ENCODE measurements at places on chromosomes 13 and 19.
A peak's percentile ranks its signal among the peaks of the same experiment; 100 is the strongest.

- DNase-seq: no peak
Measured at GRCh38 chr13:113005076-113005865, 36.3 kb downstream of the MCF2L start.

DNA sequence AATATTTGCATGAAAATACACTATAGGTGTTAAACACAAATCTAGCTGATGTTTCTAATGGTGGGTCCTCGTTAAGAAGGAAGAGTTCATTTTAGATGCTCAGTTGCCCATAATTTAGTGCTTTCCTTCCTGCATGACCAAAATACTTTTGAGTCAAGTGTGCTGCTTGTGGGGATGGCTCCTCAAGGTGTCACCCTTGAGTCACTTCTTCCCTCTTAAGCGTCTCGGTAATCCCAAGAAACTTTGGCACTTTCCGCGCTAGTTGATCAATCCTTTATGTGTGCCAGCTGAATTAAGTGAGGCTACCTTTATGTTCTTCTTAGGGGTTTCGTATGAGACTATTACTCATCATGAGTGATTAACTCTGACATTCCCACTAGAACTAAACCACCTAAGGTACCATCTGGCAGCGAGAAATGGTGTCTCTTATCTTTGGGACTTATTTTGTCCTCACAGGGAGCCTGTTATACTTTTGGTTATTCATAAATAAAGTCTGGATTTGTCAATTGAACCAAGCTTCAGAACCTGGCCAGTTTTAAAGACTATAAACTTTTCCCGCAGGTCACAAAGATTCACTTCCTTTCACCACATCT, 106.8 kb downstream of the NHLRC3 start:
- peak; percentile 68 for DNase-seq

DNA sequence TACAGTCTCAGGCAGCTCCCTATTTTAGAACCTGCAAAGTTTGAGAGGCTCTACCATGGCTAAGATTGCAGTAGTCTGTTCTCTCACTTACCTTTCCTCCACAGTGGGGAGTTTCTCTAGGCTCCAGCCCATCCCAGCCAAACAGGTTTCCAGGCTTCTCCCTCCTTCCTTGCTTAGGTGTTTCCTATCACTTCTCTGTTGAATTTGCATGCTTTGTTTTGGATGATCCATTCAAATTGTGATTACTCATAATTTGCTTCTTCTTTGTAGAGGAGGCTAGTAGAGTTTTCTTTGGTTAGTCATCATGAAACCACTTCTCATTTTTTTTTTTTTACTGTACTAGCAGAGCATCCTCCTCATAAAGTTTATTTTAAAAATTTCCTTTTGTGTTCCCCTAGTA, 1242.2 kb upstream of the MIR17HG start:
- DNase-seq: peak; percentile 56

- DNase-seq: peak; percentile 27
Measured at GRCh38 chr13:37029617-37030016, 29.0 kb downstream of the EXOSC8 start.

DNA sequence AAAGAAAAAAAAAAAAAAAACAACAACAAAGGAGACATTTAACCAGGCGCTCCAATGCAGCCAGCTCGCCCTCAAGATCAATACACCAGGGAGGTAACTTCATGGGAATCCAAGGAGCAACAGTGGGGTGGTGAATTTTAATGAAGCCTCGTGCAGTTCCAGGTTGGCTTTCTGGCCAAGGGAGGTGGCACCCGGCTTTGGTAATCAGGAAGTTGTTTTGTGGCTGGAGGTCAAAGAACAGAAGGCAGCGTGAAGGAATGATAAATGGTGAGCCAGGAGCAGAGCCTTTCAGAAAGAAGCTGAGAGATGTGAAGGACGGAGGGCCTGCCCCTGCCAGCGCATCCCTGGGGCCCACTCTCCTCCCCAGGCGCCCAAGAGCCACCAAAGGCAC, 188.2 kb upstream of the TSC22D1 start:
- no peak for DNase-seq

DNA sequence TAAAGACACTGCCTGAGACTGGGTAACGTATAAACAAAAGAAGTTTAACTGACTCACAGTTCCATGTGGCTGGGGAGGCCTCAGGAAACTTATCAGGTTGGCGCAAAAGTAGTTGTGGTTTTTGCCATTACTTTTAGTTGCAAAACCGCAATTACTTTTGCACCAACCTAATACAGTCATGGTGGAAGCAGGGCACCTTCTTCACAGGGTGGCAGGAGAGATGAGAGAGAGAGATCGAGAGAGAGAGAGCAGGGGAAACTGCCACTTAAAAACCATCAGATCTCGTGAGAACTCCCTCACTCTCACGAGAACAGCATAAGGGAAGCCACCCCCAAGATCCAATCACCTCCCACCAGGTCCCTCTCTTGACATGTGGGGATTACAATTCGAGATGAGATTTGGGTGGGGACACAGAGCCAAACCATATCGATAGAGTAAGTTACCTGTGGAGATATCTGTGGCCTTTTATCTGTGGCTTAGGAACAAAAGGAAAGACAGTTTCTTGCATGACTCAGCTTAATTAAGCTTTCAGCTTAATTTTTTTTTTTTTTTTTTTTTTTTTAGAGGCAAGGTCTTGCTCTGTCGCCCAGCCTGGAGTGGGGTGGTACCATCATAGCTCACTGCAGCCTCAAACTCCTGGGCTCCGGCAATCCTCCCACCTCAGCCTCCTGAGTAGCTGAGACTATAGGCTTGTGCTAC, 7.6 kb upstream of the CABP5 start:
- DNase-seq: no peak

DNA sequence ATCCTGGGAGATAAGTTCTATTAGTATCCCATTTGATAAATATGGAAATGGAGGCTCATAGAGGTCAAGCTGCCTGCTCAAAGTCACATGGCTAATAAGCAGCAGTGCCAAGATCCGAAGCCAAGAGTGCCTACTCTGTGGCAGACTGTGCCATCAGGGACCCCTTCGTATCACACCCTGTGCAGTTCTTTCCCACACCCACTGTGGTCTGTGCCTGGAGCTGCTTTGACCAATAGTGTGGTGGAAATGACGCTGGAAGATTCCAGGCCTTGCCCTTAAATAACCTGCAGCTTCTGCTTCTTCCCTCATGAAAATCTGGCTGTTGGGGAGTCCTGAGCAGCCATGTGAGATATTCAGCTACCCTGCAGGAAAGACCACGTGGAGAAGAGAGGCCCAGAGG, 10.1 kb downstream of the OPA3 start:
- DNase-seq: no peak

DNA sequence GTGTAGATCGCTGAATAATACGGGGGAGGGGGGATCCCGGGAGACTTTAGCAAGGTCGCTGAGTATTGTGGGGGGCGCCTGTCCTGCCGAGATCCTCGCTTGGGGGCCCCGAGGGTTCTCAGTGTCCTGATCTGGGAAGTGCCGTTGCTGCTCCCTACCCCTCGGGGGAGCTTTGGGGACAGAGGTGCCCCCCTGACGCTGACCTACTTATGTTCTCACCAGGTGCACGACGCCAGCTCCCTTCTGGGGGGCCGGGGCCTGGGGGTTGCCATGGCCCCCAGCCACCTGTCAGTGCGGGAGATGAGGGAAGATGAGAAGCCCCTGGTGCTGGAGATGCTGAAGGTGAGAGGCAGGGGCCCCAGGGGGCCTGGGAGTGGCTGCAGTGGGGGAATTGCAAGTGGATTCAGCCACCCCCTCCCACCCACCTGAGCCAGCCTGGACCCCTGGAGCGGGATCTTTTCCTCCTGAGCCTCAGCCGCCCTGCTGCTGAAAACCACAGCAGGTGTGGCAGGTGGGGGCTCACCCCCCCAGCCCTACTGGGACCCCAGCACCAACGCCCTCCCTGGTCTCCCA, 537 bp downstream of the NAT14 start:
- no peak for DNase-seq

- DNase-seq: no peak
Measured at GRCh38 chr19:29411113-29411581, 114.6 kb upstream of the VSTM2B start.

DNA sequence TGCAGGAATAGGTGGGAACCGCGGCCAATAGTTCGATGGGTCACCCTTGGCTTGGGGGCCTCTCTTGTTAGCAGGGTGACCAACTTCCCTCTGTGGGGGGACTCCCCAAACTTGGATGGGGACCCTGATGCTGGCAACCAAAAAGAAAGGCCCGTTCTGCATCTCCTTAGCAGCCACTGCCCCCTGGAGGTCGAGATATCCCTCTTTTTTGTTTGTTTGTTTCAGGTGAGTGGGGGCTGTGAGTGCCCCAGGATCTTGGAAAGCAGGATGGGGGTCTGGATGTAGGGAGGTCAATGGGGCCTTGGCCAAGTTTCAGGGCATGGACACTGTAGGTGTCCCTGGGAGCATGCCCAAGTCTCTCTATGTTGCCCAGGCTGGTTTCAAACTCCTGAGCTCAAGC, 7.7 kb upstream of the CRTC1 start:
- no peak for DNase-seq

DNA sequence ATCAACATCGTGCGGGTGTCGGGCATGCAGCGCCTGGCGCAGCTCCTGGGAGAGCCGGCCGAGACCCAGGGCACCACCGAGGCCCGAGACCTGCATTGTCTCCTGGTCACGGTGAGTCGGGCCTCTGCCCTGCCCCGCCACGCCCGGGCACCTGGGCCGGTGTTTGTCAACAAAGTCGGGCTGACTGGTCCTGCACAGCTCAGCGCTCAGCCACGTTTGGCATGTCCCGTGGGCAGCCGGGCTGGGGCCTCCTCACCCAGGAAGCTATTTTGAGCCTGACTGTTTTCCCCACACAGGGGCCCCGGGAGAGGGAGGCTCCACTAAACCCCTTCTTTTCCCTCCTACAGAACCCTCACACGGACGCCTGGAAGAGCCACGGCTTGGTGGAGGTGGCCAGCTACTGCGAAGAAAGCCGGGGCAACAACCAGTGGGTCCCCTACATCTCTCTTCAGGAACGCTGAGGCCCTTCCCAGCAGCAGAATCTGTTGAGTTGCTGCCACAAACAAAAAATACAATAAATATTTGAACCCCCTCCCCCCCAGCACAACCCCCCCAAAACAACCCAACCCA, 1.3 kb downstream of the GADD45B start:
- no peak for DNase-seq

DNA sequence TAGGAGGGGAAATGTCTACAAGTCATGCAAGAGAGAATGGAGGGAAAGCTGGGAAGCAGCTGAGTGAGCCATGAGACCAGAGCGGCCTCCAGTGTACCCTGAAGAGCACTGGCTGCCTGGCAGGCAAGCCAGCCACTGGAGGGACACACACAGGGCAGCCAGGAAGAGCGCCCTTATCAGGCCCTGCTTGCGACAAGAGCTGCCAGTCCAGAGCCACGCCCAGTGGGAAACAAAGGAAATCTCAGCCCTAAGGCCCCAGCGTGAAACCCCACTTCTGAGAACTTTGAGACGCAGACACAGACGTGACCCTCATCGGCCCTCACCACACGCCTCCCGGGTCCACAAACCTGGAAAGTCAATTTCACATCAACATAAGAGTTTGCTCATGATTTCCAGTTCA, 105.0 kb downstream of the STK24 start:
- DNase-seq: no peak

- DNase-seq: no peak
Measured at GRCh38 chr19:33767898-33768413, 28.7 kb upstream of the KCTD15 start.

- DNase-seq: no peak
Measured at GRCh38 chr13:46320406-46320805, 66.6 kb downstream of the RUBCNL start.

GRCh38 chr19:31613683-31614219, 264.5 kb upstream of the TSHZ3 start:
- DNase-seq: no peak

DNA sequence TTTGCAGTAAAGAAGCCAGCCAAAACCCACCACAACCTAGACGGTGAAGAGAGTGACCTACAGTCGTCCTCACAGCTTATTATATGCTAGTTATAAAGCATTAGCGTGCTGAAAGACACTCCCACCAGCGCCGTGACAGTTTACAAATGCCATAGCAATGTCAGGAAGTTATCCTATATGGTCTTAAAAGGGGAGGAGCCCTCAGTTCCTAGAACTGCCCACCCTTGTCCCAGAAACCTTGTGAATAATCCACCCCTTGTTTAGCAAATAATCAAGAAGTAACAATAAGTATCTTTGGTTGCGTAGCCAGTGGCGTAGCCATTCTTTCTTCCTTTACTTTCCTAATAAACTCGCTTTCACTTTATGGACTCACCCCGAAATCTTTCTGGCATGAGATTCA, 227.9 kb upstream of the ARGLU1 start:
- DNase-seq: no peak

- DNase-seq: no peak
Measured at GRCh38 chr13:50419896-50420295, 404.7 kb downstream of the KCNRG start.

DNA sequence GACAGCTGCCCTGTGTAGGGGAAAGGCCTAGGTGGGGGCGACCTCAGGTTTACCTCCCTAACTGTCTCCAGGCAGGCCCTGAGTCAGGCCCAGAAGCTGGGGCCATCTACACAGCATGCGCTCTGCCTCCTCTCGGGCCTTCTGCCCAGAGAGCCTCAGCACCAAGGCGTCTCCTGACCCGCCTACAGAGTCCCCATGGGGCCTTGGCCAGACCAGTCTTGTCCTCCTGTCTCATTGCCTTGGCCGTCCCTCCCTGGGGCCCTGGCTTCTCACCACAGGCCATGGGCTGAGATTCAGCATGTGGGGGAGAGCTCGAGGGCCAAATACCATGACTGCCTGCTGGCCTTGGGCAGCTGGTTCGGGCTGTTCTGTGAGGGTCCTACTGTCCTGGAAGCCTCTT, 59.0 kb downstream of the SMARCA4 start:
- no peak for DNase-seq

GRCh38 chr19:16435999-16436650, 35.6 kb downstream of the EPS15L1 start:
- peak; percentile 29 for DNase-seq

- DNase-seq: no peak
Measured at GRCh38 chr13:88395804-88396203, 724.6 kb downstream of the SLITRK5 start.

DNA sequence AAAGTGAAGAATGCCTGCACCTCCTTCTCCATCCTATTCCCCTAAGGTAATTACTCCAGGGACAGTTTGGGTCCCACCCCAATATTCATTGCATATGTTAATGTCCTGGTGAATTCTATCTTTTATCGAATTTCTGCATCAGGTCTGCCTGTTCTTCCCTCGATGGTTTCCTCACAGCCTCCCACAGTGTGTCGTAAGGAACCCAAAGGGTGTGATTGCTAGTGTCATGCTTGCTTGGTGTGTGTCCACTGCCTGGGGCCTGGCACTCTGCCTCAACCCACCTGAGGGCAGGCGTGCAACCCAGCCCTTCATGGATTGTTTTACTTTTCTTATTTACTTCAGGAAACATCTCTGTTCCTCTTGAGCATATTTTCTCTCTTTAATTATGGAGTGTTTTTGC, 60.2 kb upstream of the CYSLTR2 start:
- no peak for DNase-seq

DNA sequence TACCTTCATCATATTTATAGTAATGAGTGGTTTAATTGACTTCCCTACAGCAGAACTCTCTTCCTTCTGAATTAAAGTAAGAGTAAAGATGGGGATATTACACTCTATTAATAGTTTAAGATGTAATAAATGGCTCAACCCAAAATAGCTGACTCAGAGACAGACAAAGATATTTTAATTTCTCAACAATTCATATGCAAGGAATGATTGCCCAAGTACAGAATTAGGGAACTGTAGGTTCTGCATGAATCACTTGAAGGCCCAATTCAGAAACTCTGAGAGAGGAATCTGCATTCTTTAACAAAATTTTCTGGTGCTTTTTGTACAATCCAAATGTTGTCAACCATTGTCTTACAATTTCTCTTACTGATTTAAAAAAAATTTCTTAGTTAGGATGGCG, 42.9 kb upstream of the PCDH9 start:
- peak; percentile 42 for DNase-seq

Measured in AG10803 (cell line).